ENCODE measurements at places on chromosomes 2 and 18. TPM values are rescaled to one million over a fixed set of nuclear protein-coding genes. Genes with fewer than 3 reads are reported as not detected.

The CCDC148 gene
- 0.82 TPM for total RNA-seq

DNA sequence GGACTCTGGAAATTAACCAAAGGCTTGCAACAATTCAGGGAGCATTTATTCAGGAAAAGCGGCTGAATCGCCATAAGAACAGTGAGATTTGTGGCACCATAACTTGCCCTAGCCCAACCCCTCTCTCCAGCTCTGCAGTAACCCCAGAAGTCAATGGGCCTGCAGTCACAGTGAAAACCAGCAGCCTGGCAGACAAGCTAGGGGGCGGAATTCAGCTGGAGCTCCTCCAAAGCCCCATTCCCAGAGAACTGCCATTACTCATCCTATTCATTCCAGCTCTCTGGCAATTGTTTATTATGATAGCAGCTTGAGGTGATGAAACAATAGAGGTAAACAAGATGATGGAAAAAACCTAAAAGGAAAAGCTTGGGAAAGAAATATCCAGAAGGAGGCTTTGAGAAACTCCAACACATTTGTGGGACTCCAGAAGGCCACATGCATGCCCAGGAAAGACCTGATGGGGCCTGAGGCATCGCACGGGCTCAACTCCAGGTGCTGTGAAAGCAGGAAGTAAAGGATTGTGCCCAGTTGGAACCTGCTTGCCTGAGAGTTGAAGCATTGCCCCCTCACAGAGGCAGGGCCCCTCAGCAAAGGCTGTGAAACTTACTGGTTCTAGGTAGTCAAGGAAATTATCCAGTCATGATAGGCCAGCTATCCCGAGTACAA lies 126.7 kb downstream of the TWIST2 start:
- no peak overlapping the region for H3K4me3 ChIP-seq
- H3K27ac ChIP-seq = no peak overlapping the region
- H3K27me3 ChIP-seq = peaks cover 31% of the 10 kb centered on the region
- no peaks in the 10 kb centered on the region for H3K36me3 ChIP-seq

GRCh38 chr2:233867993-233868532 lies at the start of gene MSL3B:
TSS of gene MSL3B (minus strand) at chr2:233868386.
- H3K27ac ChIP-seq = peak within 1 kb of the TSS; percentile 83
- H3K27me3 ChIP-seq = peaks cover 25% of the 10 kb centered on the region
- H3K4me3 ChIP-seq = peak within 1 kb of the TSS; percentile 87
- H3K4me1 ChIP-seq = peaks cover 5% of the 10 kb centered on the region
- peaks cover 14% of the 10 kb centered on the region for H3K36me3 ChIP-seq

GRCh38 chr2:170216981-170217380 lies 39.0 kb downstream of the MYO3B start:
- H3K36me3 ChIP-seq = no peaks in the 10 kb centered on the region
- no peak for ATAC-seq
- peaks cover 6% of the 10 kb centered on the region for H3K4me1 ChIP-seq
- no peak overlapping the region for H3K4me3 ChIP-seq

- no peak overlapping the region for H3K4me3 ChIP-seq
- H3K27me3 ChIP-seq = peaks cover 20% of the 10 kb centered on the region
- no peak for ATAC-seq
- no peak overlapping the region for H3K27ac ChIP-seq
- H3K36me3 ChIP-seq = no peaks in the 10 kb centered on the region
These were observed 5.1 kb upstream of the DNAJC5G start for GRCh38 chr2:27270131-27270530.

DNA sequence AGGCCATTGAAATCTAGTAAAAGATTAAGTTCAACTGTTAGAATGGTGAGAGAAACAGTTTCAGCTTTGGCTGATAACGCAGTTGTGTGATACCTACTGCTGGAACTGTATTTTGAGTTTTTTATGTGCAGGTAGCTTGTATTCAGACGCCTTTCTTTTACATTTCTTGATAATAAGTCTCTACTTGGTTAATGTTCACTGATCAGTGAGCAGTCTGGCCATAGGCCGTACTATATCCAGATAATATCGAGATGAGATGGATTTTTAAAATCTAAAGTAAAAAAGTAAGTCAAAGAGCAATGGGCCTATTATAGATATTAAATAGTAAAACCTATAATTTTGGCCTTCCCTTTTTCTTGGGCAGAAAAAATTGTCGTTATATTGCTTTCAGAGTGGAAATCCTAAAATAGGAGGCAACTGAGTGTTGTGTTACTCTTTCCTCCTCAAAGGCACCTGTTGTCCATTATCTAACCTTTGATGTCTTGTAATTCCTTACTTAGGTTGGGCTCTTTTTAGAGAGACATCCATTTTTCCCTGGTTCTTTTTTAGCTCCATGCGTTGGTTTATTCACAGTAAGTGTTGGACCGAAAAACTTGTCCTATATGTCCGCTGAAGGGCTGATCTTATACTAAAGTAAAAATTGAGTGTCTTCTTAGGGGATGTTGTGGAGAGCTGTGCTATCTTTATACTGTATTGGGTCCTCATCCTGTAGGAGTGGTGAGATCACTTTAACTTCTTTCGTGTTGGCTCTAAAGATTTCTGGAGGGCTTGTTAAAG lies 1.7 kb downstream of the EML4 start:
- H3K27ac ChIP-seq = no peak overlapping the region
- ATAC-seq = no peak
- no peaks in the 10 kb centered on the region for H3K27me3 ChIP-seq
- peaks cover 2% of the 10 kb centered on the region for H3K36me3 ChIP-seq
- H3K4me3 ChIP-seq = no peak overlapping the region
- H3K4me1 ChIP-seq = peaks cover 13% of the 10 kb centered on the region

DNA sequence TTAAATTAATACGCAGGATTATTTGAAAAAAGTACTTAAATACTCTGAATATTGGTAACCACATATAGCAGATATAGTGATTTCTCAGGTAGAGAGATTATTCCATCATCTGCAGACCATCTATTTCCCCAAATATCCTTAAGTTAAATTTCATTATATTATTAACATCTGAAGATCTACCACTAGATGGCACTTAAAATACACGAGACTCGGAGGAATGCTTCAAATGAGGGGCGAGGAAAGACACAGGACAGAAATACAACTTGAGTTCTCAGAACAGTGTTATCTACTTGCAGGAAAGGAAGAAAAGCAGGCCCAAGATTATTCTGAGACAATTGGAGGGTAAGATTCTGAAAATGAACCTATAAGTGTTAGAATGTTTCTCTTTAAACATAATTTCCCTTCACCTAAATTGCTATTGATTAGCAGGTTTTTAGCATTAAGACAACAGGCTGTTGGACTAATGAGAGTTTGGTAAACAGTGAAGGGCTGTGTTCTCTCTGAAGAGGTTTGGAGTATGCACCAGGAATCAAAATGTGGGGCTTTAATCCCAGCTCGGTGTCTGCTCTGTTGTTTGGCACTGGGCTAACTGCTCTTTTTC lies 76.9 kb upstream of the GCFC2 start:
- H3K4me3 ChIP-seq = no peak overlapping the region
- no peaks in the 10 kb centered on the region for H3K36me3 ChIP-seq
- no peak for ATAC-seq

The CRYBA2 gene
- total RNA-seq = not detected

DNA sequence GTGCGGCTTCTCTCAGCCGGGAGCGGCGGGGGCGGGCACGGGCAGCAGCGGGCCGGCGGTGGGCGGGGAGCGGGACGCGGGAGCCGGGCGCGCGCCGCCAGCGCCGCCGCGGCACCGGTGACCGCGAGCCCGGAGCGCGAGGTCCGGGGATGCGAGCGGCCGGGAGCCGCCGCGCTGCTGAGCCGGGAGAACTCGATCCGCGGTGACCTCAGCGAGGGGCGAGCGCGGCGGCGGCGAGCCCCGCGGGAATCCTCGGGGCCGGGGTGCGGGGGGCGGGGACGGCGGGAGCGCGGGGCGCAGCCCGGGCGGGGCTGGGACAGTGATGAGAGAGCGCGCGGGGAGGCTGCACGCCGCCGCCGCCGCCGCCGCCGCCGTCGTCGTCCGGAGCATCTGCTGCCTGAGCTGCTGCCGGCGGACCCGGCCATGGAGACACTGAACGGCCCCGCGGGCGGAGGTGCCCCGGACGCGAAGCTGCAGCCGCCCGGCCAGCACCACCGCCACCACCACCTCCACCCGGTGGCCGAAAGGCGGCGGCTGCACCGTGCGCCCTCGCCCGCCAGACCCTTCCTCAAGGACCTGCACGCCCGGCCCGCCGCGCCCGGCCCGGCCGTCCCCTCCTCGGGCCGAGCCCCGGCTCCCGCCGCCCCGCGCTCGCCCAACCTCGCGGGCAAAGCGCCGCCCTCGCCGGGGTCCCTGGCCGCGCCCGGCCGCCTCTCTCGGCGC lies at the start of gene MTCL1:
Gene MTCL1 (plus strand): TSS at position 319 of the 723 bp plus-strand sequence. CDS start 105 bp downstream, at position 424.
- peaks cover 5% of the 10 kb centered on the region for H3K36me3 ChIP-seq
- peaks cover 38% of the 10 kb centered on the region for H3K27me3 ChIP-seq
- H3K4me3 ChIP-seq = peak within 1 kb of the TSS; percentile 89
- peaks cover 13% of the 10 kb centered on the region for H3K4me1 ChIP-seq

- H3K4me3 ChIP-seq = no peak overlapping the region
- peaks cover 21% of the 10 kb centered on the region for H3K4me1 ChIP-seq
- H3K36me3 ChIP-seq = no peaks in the 10 kb centered on the region
- no peak for ATAC-seq
These were observed 9.7 kb upstream of the NT5DC4 start for GRCh38 chr2:112710956-112711750.

DNA sequence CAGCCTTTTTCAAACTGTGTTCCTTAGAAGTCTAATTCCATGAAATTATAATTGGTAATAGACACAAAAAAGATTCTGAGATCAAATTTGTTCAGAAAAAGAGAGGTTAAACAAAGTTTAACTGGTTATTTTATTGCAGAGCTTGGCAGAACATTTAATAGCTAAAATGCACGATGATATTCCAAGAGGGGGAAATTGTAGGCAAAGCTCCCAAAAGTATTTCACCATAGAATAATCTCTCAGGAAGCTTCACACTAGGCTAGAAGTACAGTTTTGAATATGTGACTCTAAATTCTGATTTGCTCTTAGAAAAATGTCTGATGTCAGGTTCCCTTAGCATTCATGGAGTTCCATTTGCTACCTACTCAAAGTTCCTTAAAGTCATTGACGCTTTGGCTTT lies 292.4 kb upstream of the SETBP1 start:
- H3K27ac ChIP-seq = no peak overlapping the region
- no peak for ATAC-seq
- H3K36me3 ChIP-seq = no peaks in the 10 kb centered on the region

GRCh38 chr2:144132357-144132756 lies 387.6 kb downstream of the ZEB2 start:
- H3K4me1 ChIP-seq = peaks cover 21% of the 10 kb centered on the region
- ATAC-seq = no peak
- H3K4me3 ChIP-seq = no peak overlapping the region
- no peaks in the 10 kb centered on the region for H3K27me3 ChIP-seq
- peaks cover 12% of the 10 kb centered on the region for H3K36me3 ChIP-seq

DNA sequence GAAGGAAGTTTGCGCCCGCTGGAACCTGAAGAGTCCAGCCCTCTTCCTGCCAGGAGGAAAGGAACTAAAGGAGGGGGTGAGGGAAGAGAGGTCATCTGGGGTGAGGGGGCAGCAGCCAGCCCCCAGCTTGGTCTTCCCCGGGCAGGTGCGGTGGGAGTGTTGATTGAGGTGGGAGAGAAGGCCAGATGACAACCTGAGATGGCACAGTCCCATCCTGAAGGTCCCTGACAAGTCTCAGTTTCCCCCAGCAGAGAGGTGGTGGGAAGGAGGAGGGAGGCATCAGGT lies 240.9 kb downstream of the HAUS1 start:
- peaks cover 10% of the 10 kb centered on the region for H3K4me1 ChIP-seq
- H3K27ac ChIP-seq = no peak overlapping the region
- H3K36me3 ChIP-seq = no peaks in the 10 kb centered on the region
- no peak overlapping the region for H3K4me3 ChIP-seq
- H3K27me3 ChIP-seq = no peaks in the 10 kb centered on the region

DNA sequence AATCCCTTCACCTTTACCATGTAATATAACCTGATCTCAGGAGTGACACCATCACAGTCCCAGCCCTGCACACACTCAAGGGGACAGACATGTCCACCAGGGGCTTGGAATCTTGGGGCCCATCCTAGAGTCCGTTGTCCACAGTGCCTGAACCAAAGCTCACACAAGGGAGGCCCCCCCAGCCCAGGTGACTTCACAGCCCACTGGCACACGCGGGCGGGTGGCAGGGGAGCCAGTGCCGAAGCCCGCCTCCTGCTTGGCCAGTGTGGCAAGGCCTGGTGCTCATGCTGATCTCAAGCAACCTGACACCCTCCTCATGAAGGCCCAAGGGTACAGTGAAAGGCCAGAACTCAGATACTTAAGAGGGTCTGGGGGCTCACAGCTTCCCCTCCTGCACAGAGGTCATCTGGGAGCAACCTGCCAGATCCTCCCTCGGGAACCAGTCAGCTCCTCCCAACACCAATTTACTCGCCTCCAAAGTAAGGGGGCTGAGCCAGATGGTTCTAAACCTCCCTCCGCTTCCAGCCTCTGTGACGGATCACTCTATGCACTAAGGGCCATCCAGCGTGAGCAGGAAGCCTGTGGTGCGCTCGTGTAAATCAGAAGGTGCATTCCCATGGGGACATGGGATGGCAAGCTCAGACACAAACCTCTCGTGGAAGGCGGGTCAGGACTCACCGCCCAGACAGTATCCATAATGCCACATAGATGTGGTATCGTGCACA lies 3.2 kb upstream of the RAB17 start:
- no peaks in the 10 kb centered on the region for H3K36me3 ChIP-seq
- no peak overlapping the region for H3K27ac ChIP-seq
- peaks cover 5% of the 10 kb centered on the region for H3K4me1 ChIP-seq

The UPP2 gene
- not detected for total RNA-seq

DNA sequence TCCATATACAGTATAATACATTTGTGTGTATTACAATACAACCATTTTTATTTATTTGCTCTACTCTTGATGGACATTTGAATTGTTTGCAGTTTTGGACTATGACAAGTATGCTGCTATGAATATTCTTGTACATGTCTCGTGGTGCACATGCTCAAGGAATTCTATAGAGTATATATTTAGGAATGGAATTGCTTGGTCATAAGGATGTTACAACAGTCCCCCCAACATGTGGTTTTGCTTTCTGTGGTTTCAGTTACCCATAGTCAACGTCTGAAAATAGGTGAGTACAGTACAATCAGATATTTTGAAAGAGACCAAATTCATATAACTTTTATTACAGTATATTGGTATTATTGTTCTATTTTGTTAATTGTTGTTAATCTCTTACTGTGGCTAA lies 24.1 kb upstream of the PLEKHM3 start:
- H3K27ac ChIP-seq = no peak overlapping the region
- no peaks in the 10 kb centered on the region for H3K4me1 ChIP-seq
- no peak for ATAC-seq
- H3K4me3 ChIP-seq = no peak overlapping the region

GRCh38 chr2:140627136-140627535 lies 1503.7 kb downstream of the LRP1B start:
- H3K36me3 ChIP-seq = no peaks in the 10 kb centered on the region
- no peak overlapping the region for H3K4me3 ChIP-seq
- ATAC-seq = no peak
- H3K4me1 ChIP-seq = no peaks in the 10 kb centered on the region
- H3K27me3 ChIP-seq = no peaks in the 10 kb centered on the region
